Endothelial cell of umbilical vein (primary cell): ENCODE measurements at places on chromosomes 2 and 18. TPM values are rescaled to one million over a fixed set of nuclear protein-coding genes. Genes with fewer than 3 reads are reported as not detected.

Gene TUBA3E
- not detected in 2 replicates for total RNA-seq

Gene ITGB6
- total RNA-seq, result not detected in 2 replicates

Gene GRB14
- 2.7 and 10.3 TPM in 2 replicates for total RNA-seq

Gene EPB41L3
- 114 and 154 TPM in 2 replicates for total RNA-seq

Gene CRYGD
- total RNA-seq, result not detected in 2 replicates

Gene SALL3
- total RNA-seq, result not detected in 2 replicates

Gene VWC2L
- not detected in 2 replicates for total RNA-seq

Gene C1D
- 11.1 and 11.4 TPM in 2 replicates for total RNA-seq

Gene ACVR1
- 33.6 and 38.3 TPM in 2 replicates for total RNA-seq

Gene TEKT4
- not detected in 2 replicates for total RNA-seq

Gene NGEF
- 0.18 and 0.22 TPM in 2 replicates for total RNA-seq

Gene SERPINB3
- not detected in 2 replicates for total RNA-seq

Gene NEU2
- total RNA-seq, result not detected in 2 replicates

Gene TUBA4B
- total RNA-seq, result not detected in 2 replicates

Gene OTOS
- total RNA-seq, result not detected in 2 replicates

Gene ST8SIA3
- not detected in 2 replicates for total RNA-seq

Gene AKAIN1
- total RNA-seq, result not detected in 2 replicates

Gene SRD5A2
- not detected in 2 replicates for total RNA-seq

Gene PDIA6
- total RNA-seq, result 424 and 433 TPM in 2 replicates

Gene MPPE1
- total RNA-seq, result 28.8 and 30.6 TPM in 2 replicates

Gene CABLES1
- 55.0 and 71.1 TPM in 2 replicates for total RNA-seq

Gene PAX3
- not detected in 2 replicates for total RNA-seq

Gene COL5A2
- total RNA-seq, result 123 and 138 TPM in 2 replicates

Gene SP140L
- total RNA-seq, result 21.4 and 27.3 TPM in 2 replicates

Gene TNFAIP6
- not detected in 2 replicates for total RNA-seq

Gene CRYBA2
- total RNA-seq, result not detected in 2 replicates

Gene SLC40A1
- total RNA-seq, result 5.7 and 8.5 TPM in 2 replicates

Gene MAPK4
- not detected in 2 replicates for total RNA-seq

Gene LBX2
- total RNA-seq, result 3.8 and 4.3 TPM in 2 replicates

Gene TCF23
- total RNA-seq, result not detected in 2 replicates

Gene MAL
- total RNA-seq, result not detected in 2 replicates

Gene HOXD11
- not detected in 2 replicates for total RNA-seq

Gene SANBR
- total RNA-seq, result 22.9 and 23.8 TPM in 2 replicates

Gene IMPA2
- 7.3 and 8.0 TPM in 2 replicates for total RNA-seq

Gene KIAA2012
- total RNA-seq, result not detected in 2 replicates

Gene LBH
- 2.9 and 5.5 TPM in 2 replicates for total RNA-seq

Gene GDF7
- 1.1 and 3.7 TPM in 2 replicates for total RNA-seq

Gene RGPD3
- not detected in 2 replicates for total RNA-seq

Gene HOXD8
- 14.9 and 15.6 TPM in 2 replicates for total RNA-seq

Gene CDC42EP3
- 40.2 and 54.7 TPM in 2 replicates for total RNA-seq

Gene METTL21A
- total RNA-seq, result 12.8 and 14.0 TPM in 2 replicates

Gene KHK
- 3.7 and 4.4 TPM in 2 replicates for total RNA-seq

Gene SCYGR4
- not detected in 2 replicates for total RNA-seq

Gene NRP2
- 149 and 240 TPM in 2 replicates for total RNA-seq

Gene UGT1A4
- total RNA-seq, result not detected in 2 replicates

Gene CELF4
- total RNA-seq, result not detected in 2 replicates

Gene TPRKB
- 33.4 and 36.1 TPM in 2 replicates for total RNA-seq

Gene ZNF385B
- not detected in 2 replicates for total RNA-seq

Gene COLEC12
- 13.8 and 17.1 TPM in 2 replicates for total RNA-seq

Gene MYO3B
- total RNA-seq, result not detected in 2 replicates

Gene CFAP65
- total RNA-seq, result not detected in 2 replicates

Gene CIB4
- not detected in 2 replicates for total RNA-seq
